ENCODE measurements at places on chromosomes 4 and X.
A peak's percentile ranks its signal among the peaks of the same experiment; 100 is the strongest.

GRCh38 chrX:69027181-69028005 lies 137.9 kb downstream of the PJA1 start:
- DNase-seq: no peak

DNA sequence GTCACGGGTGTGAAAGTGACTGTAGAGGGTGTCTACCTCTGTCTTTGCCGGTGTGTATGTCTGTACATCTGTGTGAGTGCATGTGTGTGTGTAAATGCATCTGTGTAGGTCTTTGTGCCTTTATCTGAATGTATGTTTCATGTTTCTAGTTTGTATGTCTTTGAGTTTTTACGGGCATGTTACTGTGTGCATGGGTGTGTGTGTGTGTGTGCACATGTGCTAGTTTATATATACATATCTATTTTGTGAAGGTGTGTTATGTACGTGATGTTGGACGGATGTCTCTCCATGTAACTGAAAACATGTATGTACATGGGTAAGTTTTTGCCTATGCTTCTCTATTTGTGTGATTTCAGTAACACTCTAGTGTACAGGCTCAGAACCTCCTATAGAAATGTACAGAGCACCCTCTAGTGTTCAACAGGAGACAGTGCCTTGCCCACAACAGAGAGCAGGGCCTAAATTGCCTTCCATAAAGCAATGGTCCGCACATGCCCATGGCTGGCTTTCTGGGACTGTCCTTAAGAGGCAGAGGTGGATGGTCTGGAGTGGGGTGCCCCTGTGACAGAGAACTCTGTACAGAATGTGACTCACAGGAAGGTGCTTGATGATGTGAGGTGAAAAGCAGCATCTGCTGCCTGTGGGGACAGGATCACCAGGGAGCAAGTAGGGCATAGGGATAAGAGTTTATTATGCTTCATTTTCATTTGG lies 343.5 kb downstream of the RAPGEF2 start:
- DNase-seq: no peak

- DNase-seq: no peak
Observed at GRCh38 chrX:133177202-133177601, 41.0 kb downstream of the TFDP3 start.

DNA sequence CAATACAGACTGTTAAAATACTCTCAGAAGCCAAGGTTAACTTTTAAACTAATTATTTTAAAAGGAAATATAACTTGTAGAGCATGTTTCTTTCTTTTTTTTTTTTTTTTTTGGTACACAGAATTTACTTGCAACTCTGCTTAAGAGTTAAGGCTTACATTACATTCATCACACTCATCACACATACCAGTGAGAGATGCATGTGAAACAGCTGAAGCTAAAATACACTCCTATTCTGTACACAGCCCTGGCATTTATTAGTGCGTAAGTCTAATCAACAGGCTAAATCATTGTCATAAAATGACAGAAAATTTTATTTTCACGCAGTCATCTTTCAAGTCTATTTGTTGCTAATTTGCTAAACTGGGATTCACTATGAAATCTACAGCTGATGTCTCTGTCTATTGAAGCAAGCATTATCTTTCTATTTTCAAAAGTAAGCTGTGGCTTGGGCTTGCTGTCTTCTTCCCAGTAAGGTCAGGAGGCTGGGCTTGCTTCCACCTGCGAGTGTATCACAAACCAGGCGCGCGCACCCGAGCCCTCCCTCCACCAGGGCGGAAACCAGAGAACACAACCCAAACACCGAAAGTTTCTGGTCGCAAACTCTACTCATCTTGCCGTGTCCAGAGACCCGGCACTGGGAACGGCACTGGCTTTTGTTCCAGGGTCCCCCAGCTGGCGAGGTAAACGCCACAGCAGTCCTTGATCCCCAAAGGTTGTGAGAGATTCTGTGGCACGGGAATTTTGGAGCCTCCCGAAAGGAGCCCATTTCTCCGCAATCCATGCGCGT lies 3.9 kb downstream of the MAML3 start:
- no peak for DNase-seq

DNA sequence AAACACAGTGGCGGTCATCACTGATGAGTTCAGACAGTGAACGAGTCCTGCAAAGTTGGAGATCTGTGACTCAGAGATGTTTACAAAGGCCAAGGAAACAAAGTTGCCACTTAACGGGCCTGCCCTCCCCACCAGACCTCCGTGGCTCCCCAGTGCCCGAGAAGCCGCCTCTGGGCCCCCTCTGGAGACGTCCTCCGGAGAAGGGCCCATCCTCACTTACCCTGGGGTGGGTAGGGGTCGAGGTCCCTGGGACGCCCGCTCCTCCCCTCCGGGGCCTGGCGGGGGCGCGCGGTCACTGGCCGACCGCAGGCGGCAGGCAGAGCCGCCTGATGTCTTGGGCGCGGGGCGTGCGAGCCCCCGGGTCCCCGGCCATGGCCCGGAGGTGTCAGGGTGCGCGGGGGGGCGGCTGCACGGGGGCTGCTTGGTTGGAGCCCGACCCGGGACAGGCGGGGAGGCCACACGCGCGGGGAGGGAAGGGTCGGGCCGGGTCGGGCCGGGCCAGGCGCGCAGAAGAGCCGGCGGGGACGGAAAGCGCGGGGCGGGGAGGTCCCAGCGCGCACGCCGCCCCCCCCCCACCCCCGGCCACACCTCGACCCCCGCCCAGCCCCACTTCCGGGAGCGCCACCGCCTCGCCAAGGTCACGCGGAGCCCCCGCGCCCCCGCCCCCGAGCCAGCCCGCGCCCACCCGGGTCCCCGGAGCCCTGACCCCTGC lies 529 bp downstream of the DHRSX start:
- no peak for DNase-seq

- DNase-seq: no peak
Observed at GRCh38 chr4:140666889-140667614, 89.1 kb downstream of the TBC1D9 start.

DNA sequence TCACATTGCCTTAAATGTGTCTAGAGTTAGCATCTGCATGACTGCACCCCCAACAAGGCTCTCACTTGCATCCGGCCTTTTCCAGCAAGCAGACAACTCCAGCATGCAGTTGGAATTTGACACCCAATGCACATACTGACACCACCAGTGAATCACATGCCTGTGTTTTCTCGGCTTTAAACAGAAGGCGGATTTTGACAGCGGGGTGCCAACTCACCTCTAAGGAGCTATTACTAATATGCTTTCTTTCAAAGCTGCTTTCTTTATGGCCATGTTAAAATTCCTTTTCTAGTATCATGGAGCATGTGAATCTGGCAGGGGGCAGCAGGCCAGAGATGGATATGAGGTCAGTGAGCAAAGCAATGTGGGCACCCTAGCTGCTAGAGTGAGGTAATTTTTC lies 78.0 kb upstream of the CLNK start:
- no peak for DNase-seq

GRCh38 chr4:136927172-136927571 lies 605.1 kb downstream of the PCDH18 start:
- DNase-seq: no peak

- DNase-seq: no peak
Observed at GRCh38 chr4:52202251-52202779, 151.2 kb downstream of the SPATA18 start.

DNA sequence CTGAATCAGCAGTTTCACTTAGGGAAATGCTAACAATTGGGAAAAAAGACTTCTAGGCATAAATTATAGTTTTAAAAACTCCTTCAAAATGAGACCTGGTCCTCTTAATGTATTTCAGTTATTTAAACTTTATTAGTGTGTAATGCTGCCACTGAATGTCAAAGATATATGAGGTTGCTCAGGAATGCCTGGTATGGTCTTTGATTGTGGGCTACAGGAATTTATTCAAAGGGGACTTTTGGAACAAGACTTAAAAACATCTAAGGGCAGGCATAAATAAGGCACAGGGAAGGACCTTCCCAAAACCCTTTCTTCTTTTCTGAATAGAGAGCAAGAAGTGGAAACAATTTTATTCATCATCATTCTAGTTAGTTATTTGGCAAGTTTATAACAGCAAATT lies 439.1 kb downstream of the TLL1 start:
- DNase-seq: no peak

DNA sequence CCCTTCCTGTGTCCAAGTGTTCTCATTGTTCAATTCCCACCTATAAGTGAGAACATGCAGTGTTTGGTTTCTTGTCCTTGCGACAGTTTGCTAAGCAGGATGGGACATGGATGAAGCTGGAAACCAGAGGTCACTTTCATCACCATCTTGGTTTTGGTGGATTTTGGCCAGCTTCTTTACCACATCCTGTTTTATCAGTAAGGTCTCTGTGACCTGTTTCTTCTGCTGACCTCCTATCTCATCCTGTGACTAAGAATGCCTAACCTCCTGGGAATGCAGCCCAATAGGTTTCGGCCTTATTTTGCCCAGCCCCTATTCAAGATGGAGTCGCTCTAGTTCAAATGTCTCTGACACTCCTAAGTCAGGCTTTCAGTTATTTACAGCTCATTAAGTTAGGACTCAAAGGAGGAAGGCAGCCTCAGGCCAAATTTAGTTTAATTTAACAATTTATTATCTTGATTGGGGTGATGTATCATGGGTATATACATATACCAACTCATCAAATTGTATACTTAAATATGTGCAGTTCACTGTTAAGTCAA lies 169.9 kb upstream of the NDP start:
- no peak for DNase-seq

- no peak for DNase-seq
Observed at GRCh38 chr4:139735381-139736273, 70.0 kb downstream of the MGST2 start.

- peak; percentile 29 for DNase-seq
Observed at GRCh38 chr4:152536545-152537182, 772 bp upstream of the FBXW7 start.

- no peak for DNase-seq
Observed at GRCh38 chr4:808860-809570, 16.9 kb downstream of the CPLX1 start.

DNA sequence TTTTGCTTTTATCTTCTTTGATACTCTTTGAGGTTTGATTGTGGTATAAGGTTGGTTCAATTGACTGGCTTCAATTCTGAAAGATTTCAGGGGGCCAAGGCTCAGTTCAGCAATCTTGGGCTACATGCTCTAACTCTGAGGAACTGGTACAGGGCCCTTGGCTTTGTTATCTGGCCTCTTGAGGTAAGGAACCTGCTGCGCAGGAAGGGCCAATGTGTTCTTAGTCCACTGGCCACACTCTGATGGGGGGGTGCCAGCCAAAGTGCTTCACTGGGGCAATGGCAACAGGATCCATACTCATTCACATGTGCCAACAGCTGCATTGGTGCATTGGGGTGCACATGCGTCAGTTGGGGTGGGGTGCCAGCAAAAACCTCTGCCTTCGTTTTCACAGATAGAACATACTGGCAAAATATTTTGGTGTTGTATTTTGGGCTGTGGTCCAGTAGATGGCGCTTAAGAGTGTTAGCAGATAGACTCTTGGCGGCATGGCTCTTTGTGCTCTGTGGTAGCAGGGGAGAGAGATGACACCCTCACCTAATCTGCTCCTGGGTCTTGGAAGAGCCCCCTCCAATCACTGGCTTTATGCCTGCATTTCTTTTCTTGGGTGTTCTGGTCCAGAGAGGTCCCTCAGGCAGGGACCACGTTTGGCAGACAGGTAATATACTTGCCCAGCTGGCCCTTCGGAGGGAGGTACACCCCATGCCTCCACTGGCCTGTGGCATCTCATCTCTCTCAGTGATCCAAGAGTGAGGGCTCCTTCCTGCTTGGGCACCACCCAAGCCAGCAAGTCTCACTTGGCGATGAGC lies 42.9 kb downstream of the NDST3 start:
- DNase-seq: peak; percentile 0

DNA sequence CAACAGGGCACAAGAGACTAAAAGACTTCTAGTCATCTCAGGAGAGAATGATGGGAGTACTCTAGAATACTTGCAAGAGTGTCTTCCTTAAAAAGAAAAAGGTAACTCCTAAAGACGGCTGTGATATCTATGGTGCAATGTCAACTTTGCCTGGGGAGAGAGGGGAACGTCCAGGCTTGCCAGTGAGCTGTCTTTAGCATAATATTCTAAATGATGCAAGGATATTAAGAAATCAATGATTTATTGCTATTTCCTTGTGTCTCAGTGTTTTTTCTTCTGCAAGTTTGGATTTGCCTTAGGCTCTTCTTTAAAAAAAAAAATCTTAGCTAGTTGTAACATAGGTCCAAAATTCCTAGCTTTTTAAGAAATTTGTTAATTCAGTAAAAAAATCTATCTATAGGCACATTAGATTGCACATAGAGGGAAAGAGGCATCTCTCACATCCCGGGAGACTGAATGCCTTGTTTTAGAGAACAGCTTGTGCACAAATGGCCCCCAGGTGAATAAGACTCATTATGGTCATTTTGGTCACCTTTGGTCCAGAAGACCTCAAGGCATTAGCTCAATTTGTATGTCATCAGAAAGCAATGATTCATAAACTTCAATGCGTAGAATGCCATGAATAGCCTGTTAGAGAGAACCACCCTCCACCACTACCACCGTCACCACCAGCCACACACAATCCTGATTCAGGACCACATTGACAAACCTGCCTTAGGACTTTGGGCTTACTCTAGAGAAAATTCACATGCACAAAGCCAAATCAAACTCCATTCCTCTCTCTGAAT lies 104.1 kb downstream of the PALLD start:
- no peak for DNase-seq

Measured in stimulated activated CD4-positive, alpha-beta T cell treated with anti-CD3 and anti-CD28 coated beads, Interleukin-1b, Interleukin-23, amount 100 ng/mL, for 1 hour (primary cell).